Hindlimb muscle (tissue), 1 donor: ENCODE measurements at places on chromosomes 5 and 9. TPM values are rescaled to one million over a fixed set of nuclear protein-coding genes. Genes with fewer than 3 reads are reported as not detected.

The LCN1 gene
- polyA plus RNA-seq: not detected

DNA sequence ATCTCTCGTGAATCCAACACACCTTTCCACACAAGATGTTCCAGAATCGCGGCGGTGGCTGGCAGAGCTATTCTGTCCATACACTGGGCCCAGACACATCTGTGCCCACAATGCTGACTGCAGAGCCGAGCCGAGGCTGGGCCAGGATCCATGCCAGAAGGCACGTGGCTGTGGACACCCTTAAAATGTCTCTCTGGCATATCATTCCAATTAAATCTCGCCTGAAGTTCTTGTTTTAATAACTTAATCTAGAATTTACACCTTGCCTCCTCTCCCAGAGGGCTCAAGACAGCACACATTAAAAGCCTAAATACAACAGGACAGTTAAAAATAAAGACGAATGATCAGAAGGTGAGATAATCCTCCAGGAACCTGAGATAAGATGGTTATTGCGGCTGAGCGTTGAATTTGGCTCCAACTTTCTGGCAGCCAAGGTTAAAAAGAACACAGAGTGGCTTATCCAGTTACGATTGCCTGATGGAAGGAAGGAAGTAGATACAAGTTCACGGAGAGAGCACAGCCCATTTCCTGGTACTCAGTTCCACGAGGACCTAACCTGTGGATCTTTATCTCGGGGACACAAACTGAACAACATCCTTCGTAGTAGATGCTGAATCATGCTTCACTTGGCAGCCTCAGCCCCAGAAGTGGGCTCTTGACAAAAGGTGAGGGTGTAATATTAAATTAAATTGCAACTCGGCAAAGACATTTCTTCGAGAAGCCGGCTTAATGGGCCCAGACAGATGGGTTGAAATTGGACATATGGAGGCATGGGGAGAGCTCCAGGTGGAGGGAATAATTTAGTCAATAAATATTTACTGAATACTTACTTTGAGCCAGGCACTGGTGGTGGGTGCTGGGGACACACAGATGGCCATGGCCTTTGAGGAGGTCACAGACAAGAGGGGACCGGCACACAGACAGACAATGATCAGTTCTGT lies 86.0 kb upstream of the TBC1D2 start:
- no peak for DNase-seq

- no peak for DNase-seq
Observed at GRCh38 chr5:154342211-154342610, 103.6 kb upstream of the SAP30L start.

- DNase-seq: peak; percentile 77
Observed at GRCh38 chr5:132419502-132420468, 50.3 kb downstream of the SLC22A5 start.

DNA sequence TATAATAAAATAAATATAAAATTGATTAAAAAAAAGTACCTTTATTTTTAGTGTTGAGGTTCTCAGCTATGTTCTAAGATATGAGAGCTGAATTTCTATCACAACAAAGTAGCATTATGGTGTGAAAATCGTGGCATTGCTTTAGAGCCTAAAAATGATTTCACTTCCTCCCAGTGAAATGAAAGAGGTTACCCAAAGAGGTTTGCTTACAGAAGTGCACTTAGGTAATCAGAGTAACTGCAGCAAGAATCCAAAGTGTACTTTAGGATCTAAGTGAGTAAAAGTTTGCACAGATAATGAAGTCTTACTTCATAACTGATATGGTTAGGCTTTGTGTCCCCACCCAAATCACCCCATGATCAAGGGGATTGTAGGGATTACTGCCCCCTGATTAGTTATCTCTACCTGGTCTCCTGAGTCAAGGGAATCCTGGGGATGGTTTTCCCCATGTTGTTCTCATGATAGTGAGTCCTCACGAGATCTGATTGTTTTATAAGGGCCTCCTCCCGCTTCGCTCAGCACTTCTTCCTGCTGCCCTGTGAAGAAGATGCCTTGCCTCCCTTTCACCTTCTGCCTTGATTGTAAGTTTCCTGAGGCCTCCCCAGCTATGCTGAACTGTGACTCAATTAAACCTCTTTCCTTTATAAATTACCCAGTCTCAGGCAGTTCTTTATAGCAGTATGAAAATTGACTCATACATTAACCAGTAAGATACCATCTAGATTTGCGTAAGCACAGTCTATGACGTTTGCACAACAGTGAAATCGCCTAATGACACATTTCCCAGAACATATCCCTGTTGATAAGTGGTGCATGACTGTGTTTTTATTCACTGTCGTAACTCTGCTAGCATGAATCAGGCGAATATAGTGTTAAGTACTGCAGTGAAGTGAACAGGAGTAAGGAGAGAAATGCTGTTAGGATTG lies 40.3 kb upstream of the LRRC70 start:
- no peak for DNase-seq

DNA sequence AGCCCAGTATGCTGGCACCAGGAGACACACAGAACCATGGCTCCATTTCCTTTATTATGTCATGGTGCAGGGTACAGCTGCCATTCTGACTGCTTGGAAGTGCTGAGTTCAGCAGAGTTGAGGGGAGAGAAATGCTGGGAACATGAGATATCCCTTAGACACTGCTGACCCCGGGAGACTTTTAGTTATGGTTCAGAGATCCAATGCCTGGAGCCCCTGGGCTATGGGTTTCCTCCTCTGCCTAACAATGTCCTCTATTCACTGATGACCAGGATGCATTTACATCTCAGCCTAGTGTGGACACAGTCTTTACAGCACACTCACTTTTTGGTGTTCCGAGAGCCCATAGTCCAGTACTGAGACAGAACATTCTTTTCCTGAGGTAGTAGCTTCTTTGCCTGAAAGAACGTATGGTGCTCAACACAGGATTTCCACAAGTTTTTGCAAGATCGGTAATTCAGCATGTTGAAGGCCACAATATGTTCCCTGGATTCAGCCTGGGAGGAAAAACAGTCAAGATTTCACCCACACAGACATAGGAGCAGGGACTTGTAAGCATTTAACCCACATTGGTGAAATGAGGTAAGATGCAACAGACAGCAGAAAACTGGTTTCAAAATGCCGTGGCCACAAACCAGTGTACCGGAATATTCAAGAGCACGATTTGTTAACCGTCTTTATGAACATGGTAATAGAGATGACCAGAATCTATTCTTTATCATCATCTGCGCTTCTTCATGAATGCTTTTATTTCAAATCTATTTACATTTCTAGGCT lies 71.3 kb downstream of the PTPN3 start:
- no peak for DNase-seq

- no peak for DNase-seq
Observed at GRCh38 chr9:33780276-33780675, 15.1 kb upstream of the PRSS3 start.

- no peak for DNase-seq
Observed at GRCh38 chr9:137813167-137813566, 64.4 kb upstream of the CACNA1B start.

GRCh38 chr5:69451941-69452647 lies 37.2 kb downstream of the MARVELD2 start:
- no peak for DNase-seq

GRCh38 chr9:137650779-137651178 lies 32.0 kb downstream of the EHMT1 start:
- no peak for DNase-seq

- DNase-seq: no peak
Observed at GRCh38 chr9:133861692-133862091, 123.5 kb upstream of the SARDH start.

- no peak for DNase-seq
Observed at GRCh38 chr9:132995879-132996278, 17.4 kb downstream of the GFI1B start.

The PRR16 gene
- polyA plus RNA-seq: 28.0 TPM

- DNase-seq: no peak
Observed at GRCh38 chr5:71778678-71779276, 59.7 kb downstream of the CARTPT start.

- DNase-seq: no peak
Observed at GRCh38 chr5:143525176-143525575, 121.7 kb upstream of the NR3C1 start.

DNA sequence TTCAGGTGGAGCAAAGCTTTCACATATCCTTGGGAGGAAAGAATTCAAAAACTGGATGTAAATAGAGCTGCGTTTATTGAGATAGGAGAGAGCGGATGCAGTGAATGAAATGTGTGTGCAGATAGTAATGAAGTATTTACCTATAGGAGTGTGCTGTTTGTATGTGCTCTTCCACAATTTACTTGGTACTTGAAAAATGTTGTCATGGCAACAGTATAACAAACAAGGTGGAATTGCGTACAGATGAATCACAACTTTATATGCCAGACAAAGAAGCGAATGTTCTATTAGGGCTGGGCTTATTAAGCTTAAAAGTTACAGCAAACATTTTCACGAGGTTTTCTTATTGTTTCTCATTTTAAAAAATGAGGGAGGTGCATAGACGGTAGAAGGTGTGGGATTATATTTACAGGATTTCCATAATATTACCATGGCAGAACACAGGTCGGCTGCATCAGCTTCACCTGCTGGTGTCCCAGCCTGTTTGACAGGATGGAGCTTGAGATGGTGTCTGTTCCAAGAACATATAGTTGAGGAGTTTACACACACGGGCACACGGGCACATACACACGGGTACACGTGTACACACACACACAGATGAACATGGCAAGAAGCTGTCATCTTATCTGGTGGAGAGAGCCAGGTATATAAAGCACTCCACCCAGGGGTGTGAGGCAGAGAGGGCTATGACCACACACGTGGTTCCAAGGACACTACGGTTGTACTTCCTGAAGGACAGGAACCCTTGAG lies 155.7 kb downstream of the RMI1 start:
- no peak for DNase-seq

DNA sequence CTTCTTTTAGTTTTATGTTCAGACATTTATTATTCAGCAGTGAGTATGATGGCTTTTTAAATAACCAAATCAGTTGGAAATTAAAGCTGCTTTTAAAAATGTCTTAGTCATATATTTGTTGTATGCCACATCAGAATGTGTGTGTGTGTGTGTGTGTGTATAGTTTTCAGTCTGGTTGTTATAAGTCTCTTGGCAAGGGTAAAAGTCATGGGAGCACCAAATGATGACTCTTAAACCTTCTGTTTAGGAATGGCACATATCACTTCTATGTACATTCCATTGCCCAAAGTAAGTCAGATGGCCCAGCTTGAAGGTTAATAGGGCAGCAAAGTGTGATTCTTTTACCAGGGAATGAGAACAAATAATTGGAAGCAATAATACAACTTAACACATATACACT lies 135.9 kb downstream of the RNF180 start:
- no peak for DNase-seq

The PCDHAC1 gene
- polyA plus RNA-seq: 0.22 TPM

DNA sequence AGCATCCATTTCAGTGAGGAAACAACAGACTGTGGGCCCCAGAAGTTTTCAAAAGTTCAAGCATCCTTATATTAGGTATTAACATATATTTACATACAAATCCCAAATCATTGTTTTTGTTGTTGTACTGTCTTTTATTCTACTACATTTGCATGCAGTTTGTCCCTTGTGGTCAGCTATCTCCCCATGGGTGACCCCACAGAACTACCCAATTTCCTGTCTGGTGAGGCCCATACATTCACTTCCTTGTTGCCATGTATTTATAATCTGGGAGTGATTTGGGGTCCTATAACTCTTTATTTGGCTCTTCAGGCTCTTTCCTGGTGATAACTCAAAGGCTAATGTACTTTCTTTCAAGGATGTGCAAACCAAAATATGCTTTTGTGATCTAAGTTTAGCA lies 3.3 kb upstream of the CD180 start:
- no peak for DNase-seq

DNA sequence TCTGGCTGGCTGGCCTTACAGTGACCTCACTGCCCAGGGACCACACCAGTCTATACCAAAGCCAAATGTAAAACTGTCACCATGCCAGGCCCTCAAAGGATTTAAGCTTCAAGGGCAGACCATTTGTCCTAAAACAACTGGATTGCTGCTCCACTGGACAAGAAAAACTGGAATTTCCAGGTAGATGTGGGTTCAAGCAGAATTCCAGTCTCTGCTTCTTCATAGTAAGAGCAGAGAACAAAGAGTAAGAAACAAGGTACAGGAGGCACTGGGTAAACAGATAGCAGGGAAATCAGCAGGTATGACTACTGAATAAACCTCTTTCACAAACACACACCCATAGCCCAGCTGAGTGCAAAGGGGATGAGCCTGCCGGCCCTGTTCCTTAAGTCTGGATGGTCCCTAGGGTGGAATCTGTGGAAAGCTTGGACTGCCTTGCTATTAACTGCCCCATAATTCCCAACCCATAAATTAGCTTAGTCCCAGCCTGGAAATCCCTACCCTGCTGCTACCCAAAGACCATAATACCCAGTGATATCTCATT lies 5.5 kb downstream of the B4GALT1 start:
- DNase-seq: no peak

- no peak for DNase-seq
Observed at GRCh38 chr5:116573279-116573701, 1.3 kb downstream of the SEMA6A start.

The CDH18 gene
- 7.8 TPM for polyA plus RNA-seq

GRCh38 chr5:177188775-177189174 lies 55.2 kb downstream of the NSD1 start:
- no peak for DNase-seq
